ENCODE measurements at places on chromosomes 5 and 9. TPM values are rescaled to one million over a fixed set of nuclear protein-coding genes. Genes with fewer than 3 reads are reported as not detected.
A peak's percentile ranks its signal among the peaks of the same experiment; 100 is the strongest.

GRCh38 chr9:36504156-36504555 lies 68.5 kb upstream of the MELK start:
- no peak for DNase-seq

DNA sequence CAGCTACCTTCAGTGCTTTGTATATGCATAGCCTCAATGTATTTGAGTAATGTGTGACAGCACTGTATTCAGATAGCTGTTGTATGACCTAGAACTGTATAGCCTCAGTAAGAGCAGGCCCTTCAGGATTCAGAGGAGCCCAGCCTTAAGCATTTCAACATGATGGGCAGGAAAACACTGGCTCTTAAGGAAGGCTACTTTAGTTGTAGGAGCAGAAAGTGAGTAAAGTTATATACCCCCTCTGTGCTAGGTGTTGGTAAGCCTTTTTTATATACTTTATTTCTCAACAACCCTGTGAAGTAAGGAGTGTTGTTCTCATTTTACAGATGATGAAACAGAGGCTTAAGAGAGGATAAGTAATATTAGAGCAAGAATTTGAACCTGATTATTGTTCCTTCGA lies 1.5 kb upstream of the GPR21 start:
- DNase-seq, result no peak

DNA sequence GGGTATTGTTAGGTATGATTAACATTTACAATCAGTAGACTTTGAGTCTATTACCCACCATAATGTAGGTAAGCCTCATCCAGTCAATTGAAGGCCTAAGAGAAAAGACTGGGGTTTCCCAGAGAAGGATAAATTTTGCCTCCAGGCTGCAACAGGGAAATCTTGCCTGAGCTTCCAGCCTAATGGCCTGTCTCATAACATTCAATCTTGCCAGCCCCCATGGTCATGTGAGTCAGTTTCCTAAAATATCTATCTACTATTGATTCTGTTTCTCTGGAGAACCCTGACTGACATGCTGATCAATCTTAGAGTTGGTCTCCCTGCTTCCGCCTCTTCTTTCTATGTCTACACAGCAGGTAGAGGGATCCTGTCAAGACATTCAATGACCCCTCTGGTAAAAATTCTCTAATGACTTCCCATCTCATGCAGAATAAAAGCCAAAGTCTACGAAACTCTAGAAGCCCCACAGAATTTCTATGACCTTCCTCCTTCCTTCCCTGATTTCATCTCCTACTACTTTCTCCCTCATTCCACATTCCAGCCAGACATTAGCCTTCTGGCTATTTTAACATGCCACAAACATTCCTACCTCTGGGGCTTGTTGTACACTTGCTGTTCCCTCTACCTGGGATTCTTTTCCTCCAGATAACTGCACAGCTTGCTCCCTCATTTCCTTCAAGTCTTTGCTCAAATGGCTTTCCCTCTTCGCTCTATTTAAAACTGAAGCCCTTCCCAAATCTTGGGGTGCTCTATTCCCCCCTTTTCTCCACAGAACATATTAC lies 60.2 kb downstream of the FBXW11 start:
- no peak for DNase-seq

Gene C5orf63
- 7.7 TPM for total RNA-seq

DNA sequence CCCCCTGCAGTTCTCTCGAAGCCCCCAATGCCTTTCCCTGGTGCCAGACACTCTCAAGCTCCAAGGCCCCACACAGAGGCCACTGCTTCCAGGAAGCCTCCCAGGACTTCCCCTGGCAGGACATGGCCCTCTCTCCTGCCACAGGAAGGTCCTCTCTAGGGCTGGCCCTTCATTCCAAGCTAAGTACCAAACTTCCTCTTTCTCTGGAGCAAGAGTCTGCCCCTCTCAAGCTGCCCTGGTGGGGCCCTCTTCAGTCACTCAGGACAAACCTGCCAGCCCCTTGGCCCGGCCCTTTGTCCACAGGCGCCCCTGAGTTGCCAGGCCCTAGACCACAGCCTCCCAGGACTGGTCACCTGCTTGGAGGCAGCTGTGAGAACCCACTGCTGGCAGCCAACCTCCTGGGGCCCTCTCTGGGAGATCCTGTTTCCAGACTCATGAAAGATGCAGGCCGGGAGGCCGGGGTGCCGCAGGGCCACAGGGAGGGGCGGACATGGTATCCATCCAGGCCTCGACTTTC lies 6.6 kb downstream of the NINJ1 start:
- no peak for DNase-seq

- DNase-seq, result no peak
These were observed 134.5 kb downstream of the TRIO start for GRCh38 chr5:14277385-14278320.

DNA sequence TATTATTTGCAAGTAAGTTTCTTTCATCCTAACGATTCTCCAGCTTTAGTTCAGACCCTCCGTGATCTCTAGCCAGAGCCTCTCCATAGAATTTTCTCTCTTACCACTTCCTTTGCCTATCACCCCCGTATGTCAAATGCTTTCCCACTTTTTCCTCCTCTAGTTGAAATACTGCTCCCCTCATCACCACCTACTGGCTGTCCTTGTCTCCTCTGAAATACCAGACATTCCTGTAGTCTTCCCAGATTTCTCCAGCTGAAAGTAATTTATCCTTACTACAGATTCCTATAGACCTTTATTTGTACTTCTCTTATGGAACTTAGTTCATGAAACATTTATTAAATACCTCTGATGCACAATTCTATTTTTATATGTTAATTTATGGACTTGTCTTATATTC lies 36.0 kb upstream of the GLIPR2 start:
- DNase-seq, result no peak

GRCh38 chr9:71268871-71269635 lies 147.6 kb upstream of the TRPM3 start:
- DNase-seq, result no peak

Gene CAMK2A
- total RNA-seq, result 16.7 TPM

Gene PCDHAC1
- 76.2 TPM for total RNA-seq

DNA sequence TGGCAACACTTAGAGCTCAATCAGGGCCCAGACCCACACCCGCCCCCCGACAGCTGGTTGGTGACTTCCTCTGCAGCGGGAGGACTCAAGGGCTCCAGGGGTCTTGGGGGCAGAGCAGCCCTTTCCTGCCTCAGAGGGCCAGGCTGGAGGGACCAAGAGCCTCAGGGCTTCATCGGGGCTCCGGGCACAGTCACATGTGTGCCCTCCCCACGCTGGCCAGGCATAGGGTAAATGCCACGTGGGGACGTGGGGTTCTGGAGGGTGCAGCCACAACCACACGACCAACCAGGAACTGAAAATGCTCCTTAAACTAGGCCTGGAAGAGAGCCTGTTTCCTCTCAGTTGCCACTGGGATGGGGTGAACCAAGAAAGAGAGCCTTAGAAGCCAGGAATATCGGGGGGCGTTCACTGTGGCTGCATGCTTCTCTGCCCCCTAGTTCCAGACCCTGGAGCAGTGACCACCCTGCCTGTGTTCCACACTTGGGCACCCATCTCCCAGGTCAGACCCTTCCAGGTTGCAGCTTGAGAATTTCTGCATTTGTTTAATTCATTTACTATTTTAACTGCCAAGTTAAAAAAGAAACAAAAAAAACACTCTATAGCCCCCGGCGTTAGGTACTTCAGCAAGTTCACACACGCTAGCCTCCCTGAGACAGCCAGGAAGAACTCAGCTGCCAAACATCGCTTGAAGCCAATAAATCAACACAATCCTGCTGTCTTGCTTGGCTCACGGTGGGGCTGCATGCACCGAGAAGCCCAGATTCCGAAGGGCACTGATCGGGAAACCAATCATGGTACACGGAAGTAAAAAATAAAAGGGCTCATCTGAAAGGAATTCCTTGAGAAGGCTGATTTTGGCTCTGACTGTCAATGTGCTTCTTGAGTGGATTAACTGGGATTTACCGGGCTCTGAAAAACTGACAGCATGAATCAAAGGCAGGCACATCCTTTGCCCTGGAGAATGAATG lies 56.1 kb upstream of the PHYKPL start:
- no peak for DNase-seq

GRCh38 chr9:69425136-69425801 lies 100.3 kb downstream of the ENTREP1 start:
- no peak for DNase-seq

- no peak for DNase-seq
These were observed 10.4 kb upstream of the PPARGC1B start for GRCh38 chr5:149719666-149720065.

- DNase-seq, result no peak
These were observed 1249.5 kb upstream of the CDH18 start for GRCh38 chr5:21237461-21237860.

Gene PTPA
- 55.0 TPM for total RNA-seq

- DNase-seq, result no peak
These were observed 94.0 kb downstream of the CAVIN4 start for GRCh38 chr9:100671898-100672297.

Gene EFNA5
- total RNA-seq, result 13.5 TPM

GRCh38 chr9:121122246-121123032 lies 47.7 kb downstream of the CNTRL start:
- DNase-seq, result no peak

GRCh38 chr5:127412698-127413097 lies 104.7 kb upstream of the PRRC1 start:
- no peak for DNase-seq

GRCh38 chr9:9004810-9005209 lies 1205.2 kb upstream of the DMAC1 start:
- DNase-seq, result no peak

GRCh38 chr5:43256261-43256966 lies 56.8 kb downstream of the HMGCS1 start:
- DNase-seq, result no peak

Gene PCDHGA1
- total RNA-seq, result 3.3 TPM

GRCh38 chr9:113410207-113410864 lies at the start of the genes C9orf43 and POLE3:
TSS of gene C9orf43 (plus strand) at chr9:113410747. CDS start at chr9:113413494, 2,747 bp downstream.
TSS of gene POLE3 (minus strand) at chr9:113410675. CDS start at chr9:113410293, 382 bp downstream.
- DNase-seq, result peak; percentile 94

Gene CPLANE1
- total RNA-seq, result 81.1 TPM

DNA sequence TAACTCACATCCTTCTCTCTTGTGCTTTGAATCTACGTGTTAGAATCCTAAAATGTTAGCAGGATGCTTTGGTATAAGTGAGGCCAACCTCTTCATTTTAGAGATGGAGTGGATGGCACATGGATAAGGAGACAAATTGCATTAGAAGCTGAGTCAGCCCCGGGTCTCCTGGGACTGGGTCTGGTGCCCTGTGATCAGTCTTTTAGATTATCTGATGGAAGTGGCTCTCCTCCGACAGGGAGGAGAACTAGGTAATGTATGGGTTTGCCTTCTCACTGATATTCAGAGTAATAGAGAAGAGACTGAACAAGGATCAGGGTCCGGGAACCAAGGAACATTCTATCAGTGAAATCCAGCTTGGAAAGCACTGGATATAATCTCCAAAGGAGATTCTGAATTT lies 74.9 kb upstream of the TNFSF8 start:
- DNase-seq, result no peak

Gene PCDHB4
- total RNA-seq, result 4.5 TPM

DNA sequence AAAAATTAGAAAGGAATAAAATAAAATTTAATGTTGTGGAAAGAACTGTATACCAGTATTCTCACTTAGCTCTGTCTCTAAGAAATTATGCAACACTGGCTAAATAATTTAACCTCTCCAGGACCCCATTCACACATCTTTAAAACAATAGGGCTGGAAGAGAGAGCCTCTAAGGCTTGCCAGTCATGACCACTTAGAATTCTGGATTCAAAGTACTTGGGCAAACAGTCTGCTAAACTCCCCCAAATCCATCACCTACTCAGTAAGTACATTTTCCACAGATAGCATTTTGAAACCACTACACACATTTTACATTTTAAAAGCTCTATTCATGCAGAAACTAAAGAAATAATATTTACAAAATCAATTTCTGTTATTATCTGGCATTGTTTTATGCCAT lies 291.7 kb downstream of the TMEM167A start:
- DNase-seq, result no peak

- DNase-seq, result no peak
These were observed 48.7 kb downstream of the TMEM174 start for GRCh38 chr5:73221726-73222125.

DNA sequence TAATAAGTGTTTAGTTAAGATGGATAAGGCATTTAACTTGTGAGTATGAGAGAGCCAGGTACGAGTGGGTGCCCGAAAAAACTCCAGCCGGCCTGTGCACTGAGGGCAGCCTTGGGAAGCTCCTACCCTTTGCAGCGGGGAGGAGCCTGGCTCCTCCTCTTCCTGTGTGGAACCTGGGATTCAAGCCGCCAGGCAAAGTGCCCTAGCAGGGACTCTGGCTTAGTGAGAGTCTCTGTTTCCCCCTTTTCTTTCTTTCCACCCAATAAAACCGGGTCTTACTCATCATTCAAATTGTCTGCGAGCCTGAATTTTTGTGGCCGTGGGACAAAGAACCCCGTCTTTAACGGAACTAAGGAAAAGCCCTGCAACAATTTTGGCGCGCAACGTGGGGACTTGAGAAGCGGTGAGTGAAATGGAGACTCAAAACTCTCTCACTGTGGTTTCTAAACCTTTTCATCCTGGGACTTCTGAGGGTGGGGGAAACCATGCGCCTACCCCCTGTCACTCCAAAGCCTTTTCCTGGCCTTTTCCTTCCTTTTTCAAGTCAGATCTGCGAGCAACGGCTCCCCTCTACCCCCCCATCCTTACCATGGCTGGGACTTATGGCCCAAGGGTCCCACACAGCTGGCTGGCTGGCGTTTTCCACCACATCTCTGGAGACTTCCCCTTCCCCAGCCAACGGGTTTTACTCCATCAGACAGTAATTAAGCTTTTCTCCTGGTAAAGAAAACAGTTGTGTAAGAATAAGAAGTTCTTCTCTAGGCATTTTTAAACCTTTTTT lies 535.7 kb upstream of the ACO1 start:
- no peak for DNase-seq

Data from frontal cortex (tissue), 4 donors.